ENCODE measurements at places on chromosomes 3 and 15. TPM values are rescaled to one million over a fixed set of nuclear protein-coding genes. Genes with fewer than 3 reads are reported as not detected.

- DNase-seq = no peak
- peaks cover 8% of the 10 kb centered on the region for H3K27me3 ChIP-seq
- peaks cover 9% of the 10 kb centered on the region for H3K4me1 ChIP-seq
- H3K4me3 ChIP-seq = no peak overlapping the region
Observed at GRCh38 chr3:33167716-33168336, 50.8 kb downstream of the SUSD5 start.

The MST1R gene
- total RNA-seq = 3.2 TPM

DNA sequence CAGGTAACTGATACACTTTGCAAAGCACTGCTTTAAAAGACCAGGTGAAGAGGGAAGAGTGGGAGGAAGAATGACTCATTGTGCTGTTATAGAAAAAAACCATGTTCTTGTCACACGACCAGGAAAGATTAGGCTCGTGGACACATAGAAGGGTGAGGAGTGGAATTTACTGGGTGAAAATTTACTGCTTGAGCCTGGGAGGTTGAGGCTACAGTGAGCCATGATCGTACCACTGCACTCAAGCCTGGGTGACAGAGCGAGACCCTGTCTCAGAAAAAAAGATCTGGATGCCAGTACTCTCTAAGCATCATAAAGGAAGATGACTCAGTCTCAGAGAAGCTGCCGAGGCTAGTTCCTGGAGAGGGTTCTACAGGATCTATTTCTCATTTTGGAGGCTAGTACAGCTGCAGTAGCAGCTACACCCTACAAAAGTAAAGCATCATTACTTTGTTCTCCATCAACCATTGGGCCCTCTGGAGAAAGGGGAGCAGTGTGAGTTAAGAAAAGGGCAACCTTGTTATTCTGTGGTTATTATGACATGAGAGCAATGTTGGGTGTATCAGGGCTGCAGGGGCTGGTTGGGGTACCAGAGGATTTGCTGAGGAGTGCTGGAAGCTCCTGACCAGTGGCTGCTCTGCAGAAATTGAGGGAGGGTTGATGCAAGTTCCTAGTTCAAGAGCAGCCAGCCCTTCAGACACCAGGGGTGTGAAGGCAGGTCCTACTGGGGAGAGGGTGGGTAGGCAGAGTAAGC, 75.4 kb downstream of the CMTM8 start:
- H3K27ac ChIP-seq = peak overlapping the region; percentile 62
- peak; percentile 28 for DNase-seq
- H3K36me3 ChIP-seq = no peaks in the 10 kb centered on the region
- H3K4me1 ChIP-seq = peaks cover 14% of the 10 kb centered on the region
- H3K27me3 ChIP-seq = peaks cover 3% of the 10 kb centered on the region

- H3K36me3 ChIP-seq = peaks cover 24% of the 10 kb centered on the region
- H3K4me3 ChIP-seq = no peak overlapping the region
- peaks cover 30% of the 10 kb centered on the region for H3K4me1 ChIP-seq
- no peaks in the 10 kb centered on the region for H3K27me3 ChIP-seq
- H3K27ac ChIP-seq = peak overlapping the region; percentile 40
Observed at GRCh38 chr3:190566043-190566933, 52.4 kb downstream of the IL1RAP start.

DNA sequence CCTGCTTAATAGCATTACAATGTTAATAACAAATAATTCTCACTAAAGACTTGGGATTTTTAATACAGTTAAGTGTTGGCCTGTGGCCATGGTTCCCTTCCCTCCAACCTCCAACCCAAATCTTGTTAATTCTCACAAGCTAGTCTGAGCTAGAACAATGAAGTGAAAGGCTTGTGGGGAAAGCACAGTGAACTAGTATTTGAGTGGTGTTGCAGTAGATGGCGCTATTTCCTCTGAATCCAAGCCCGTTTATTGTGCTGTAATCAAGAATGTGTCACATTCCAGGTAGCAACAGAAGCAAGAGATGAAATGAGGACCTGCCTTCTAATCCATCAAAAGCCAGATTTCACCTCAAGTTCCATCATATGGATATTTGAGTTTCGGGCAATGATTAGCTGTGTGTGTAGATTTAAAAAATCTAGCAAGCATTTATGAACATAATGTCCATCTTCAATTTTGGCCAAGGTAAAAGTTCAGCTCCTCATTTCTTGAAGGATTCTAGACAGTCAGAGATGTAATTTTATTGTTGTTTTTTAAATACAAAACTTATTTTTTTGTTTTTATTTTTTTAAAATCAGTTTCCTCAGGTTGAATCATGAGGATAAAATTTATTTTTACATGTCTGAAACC, 160.7 kb downstream of the SQOR start:
- H3K4me3 ChIP-seq = no peak overlapping the region
- no peaks in the 10 kb centered on the region for H3K36me3 ChIP-seq
- no peak overlapping the region for H3K27ac ChIP-seq
- peaks cover 13% of the 10 kb centered on the region for H3K27me3 ChIP-seq
- DNase-seq = peak; percentile 29

GRCh38 chr3:184335661-184336546, 1.5 kb upstream of the FAM131A start:
- DNase-seq = peak; percentile 86
- peaks cover 48% of the 10 kb centered on the region for H3K4me1 ChIP-seq

GRCh38 chr3:126104028-126104635, 20.2 kb upstream of the SLC41A3 start:
- no peak for DNase-seq
- H3K36me3 ChIP-seq = no peaks in the 10 kb centered on the region

The PLAAT1 gene
- not detected for total RNA-seq

GRCh38 chr15:98668566-98669308, 20.4 kb downstream of the IGF1R start:
- H3K4me1 ChIP-seq = peaks cover 27% of the 10 kb centered on the region
- H3K36me3 ChIP-seq = no peaks in the 10 kb centered on the region
- H3K27me3 ChIP-seq = no peaks in the 10 kb centered on the region
- H3K27ac ChIP-seq = no peak overlapping the region
- peak; percentile 43 for DNase-seq

The PAQR5 gene
- total RNA-seq = not detected

The ZBBX gene
- total RNA-seq = not detected

DNA sequence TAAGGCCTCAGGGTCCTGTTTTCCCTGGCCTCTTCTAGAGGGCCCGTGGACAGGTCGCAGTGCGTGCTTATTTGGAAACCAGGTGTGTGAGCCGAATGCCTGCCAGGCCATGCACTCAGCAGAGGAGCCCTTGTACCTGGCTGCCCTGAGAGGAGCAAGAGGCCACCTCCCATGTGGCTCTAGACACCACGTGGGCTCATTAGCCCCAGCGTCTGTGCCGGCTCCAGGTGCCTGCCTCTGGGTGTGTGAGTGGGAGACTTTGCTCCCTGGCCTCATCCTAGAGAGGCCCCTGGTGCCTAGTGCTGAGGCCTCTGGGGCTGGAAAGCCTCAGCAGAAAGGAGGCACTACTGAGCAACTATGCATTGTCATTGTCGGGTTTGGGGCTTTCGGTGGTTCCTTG, 50.4 kb downstream of the KLF13 start:
- DNase-seq = no peak
- H3K4me3 ChIP-seq = no peak overlapping the region
- peak overlapping the region; percentile 20 for H3K27ac ChIP-seq
- peaks cover 88% of the 10 kb centered on the region for H3K36me3 ChIP-seq

The FOXL2NB gene
- not detected for total RNA-seq

The SLC24A5 gene
- not detected for total RNA-seq
